ENCODE measurements at places on chromosomes 3 and 15. TPM values are rescaled to one million over a fixed set of nuclear protein-coding genes. Genes with fewer than 3 reads are reported as not detected.

GP5 gene
- total RNA-seq = not detected

CAPN3 gene
- 0.34 TPM for total RNA-seq

TEX55 gene
- not detected for total RNA-seq

NR2E3 gene
- total RNA-seq = 0.19 TPM

THPO gene
- 0.15 TPM for total RNA-seq

SLC22A13 gene
- not detected for total RNA-seq

KCNAB1 gene
- total RNA-seq = not detected

TAGLN3 gene
- not detected for total RNA-seq

SLCO2A1 gene
- 0.02 TPM for total RNA-seq

HRG gene
- not detected for total RNA-seq

IGF2BP2 gene
- 12.8 TPM for total RNA-seq

CORO2B gene
- total RNA-seq = 4.1 TPM

ZBED2 gene
- total RNA-seq = 0.22 TPM

IQCH gene
- total RNA-seq = 1.8 TPM

NGRN gene
- total RNA-seq = 112 TPM

CADM2 gene
- 0.11 TPM for total RNA-seq

THBS1 gene
- 61.3 TPM for total RNA-seq

TRIM71 gene
- not detected for total RNA-seq

CPNE4 gene
- 4.9 TPM for total RNA-seq

GP9 gene
- total RNA-seq = not detected

MME gene
- total RNA-seq = not detected

MCTP2 gene
- total RNA-seq = not detected

MOBP gene
- total RNA-seq = 0.16 TPM

CCR8 gene
- not detected for total RNA-seq

PSTPIP1 gene
- not detected for total RNA-seq
